Heart right ventricle (tissue), 16 donors: ENCODE measurements at places on chromosomes 3 and 15.

DNA sequence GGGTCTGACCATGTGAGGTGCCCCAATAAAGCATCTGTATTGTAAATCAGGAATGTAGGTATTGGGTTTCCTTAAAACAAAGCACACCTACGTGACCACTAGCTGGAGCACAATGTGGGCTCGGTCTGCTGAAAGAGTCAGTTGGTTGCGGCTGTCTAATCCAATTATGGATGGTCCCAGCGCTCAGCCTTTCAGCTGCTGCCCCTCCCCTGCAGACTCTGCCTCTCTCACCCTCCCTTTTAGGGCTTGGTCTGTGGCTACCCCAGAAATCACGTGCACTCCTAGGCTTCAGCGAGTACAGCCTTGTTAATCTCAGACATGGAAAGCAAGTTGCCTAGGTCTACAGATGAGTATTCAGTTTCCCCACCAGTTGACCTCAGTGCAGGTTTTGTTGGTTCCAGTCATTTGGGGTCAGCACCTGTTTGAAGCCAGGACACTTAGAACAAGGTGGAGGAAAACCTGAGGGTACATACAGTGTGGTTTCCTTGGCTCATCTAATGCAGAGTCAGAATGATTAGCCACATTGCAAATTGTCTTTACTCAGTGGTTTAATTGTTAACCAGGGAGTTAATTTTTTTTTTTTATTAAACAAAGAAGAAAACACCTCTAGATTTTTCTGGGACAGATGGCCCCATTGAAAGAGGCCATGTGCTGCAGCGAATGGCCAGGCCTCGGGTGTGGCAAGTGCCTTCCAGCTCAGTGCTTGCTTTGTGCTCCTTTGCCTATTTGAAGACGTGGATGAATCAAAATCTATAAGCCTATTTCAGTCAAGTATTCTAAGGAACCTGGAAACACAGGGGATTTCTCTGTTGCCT lies 137.7 kb downstream of the IGF1R start:
- DNase-seq: peak; percentile 38
- no peak overlapping the region for H3K4me3 ChIP-seq
- peaks cover 29% of the 10 kb centered on the region for H3K4me1 ChIP-seq
- peak overlapping the region; percentile 45 for H3K27ac ChIP-seq

GRCh38 chr3:79154865-79155264 lies 612.9 kb downstream of the ROBO1 start:
- no peaks in the 10 kb centered on the region for H3K27me3 ChIP-seq
- H3K27ac ChIP-seq: no peak overlapping the region
- no peak for DNase-seq
- H3K4me3 ChIP-seq: no peak overlapping the region
- H3K36me3 ChIP-seq: no peaks in the 10 kb centered on the region

DNA sequence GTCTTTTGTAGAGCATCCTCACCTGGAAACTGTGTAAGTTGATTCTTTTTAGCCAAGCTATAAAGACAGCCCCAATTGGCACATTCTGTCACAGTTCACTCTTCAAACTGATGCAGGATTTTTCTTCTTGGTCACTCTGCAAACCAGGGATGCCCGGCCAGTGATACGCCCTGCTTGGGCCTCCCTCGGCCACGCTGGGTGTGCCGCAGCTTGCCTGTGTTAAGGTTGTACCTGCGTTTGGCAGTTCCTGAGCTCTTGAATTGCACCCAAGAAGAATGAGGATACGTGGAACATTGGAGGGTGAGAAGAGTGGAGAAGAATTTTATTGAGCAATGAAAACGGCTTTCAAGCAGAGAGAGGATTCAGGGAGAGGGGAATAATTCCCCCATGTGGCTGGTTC lies 49.9 kb downstream of the PSMD6 start:
- H3K27ac ChIP-seq: no peak overlapping the region
- no peaks in the 10 kb centered on the region for H3K27me3 ChIP-seq
- peaks cover 73% of the 10 kb centered on the region for H3K4me1 ChIP-seq
- H3K4me3 ChIP-seq: no peak overlapping the region

DNA sequence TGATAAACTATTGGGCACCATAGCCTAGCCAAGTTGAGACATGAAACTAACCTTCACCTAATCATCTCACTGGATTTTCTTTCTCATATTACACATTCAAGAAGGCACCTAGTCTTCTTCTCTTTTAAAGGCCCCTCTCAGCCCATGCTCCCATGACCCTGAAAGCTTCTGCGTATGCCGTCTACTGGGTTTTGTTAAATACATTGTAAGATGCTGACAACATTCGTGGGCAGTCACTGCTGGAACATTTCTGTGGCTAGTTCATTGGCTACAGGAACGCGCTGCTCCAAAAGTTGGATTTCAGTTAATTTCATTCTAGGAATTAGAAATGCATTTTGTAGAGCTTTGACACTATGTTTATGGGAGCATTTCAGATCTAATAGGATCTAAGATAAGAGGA lies 52.3 kb upstream of the CHD2 start:
- H3K4me1 ChIP-seq: peaks cover 9% of the 10 kb centered on the region
- no peak for DNase-seq
- H3K4me3 ChIP-seq: no peak overlapping the region
- no peak overlapping the region for H3K27ac ChIP-seq
- no peaks in the 10 kb centered on the region for H3K27me3 ChIP-seq

DNA sequence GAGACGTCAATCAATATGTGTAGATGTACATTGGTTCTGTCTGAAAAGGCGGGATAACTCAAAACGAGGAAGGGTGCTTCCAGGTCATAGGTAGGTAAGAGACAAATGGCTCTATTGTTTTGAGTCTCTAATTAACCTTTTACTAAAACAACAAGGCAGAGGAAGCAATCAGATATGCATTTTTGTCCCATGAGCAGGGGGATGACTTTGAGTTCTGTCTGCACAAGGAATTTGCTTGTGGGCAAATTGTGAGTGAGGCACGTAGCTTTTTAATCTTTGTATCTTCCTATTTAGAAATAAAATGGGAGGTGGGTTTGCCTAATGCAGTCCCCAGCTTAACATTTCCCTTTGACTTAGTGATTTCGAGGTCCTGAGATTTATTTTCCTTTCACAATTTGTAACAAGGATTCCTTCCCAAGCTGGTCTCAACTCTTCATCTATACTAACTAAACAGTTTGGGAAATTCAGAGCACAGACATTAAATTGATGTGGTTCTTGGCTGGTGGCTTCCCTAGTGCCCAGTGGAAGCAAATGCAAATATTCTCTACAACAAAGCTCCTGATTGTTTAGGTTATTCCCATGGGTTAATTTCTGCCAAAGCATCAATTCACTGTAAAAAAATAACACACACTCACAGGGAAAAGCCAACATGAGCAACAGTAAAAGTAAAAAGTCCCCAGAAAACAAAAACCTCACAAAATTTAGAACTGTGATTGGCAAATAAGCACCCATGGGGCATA lies 738.8 kb upstream of the SGO1 start:
- no peak for DNase-seq
- H3K36me3 ChIP-seq: no peaks in the 10 kb centered on the region
- H3K27me3 ChIP-seq: no peaks in the 10 kb centered on the region
